ENCODE measurements at places on chromosomes 12 and 14.
A peak's percentile ranks its signal among the peaks of the same experiment; 100 is the strongest.

- DNase-seq: no peak
Observed at GRCh38 chr12:77047341-77048109, 17.8 kb downstream of the E2F7 start.

DNA sequence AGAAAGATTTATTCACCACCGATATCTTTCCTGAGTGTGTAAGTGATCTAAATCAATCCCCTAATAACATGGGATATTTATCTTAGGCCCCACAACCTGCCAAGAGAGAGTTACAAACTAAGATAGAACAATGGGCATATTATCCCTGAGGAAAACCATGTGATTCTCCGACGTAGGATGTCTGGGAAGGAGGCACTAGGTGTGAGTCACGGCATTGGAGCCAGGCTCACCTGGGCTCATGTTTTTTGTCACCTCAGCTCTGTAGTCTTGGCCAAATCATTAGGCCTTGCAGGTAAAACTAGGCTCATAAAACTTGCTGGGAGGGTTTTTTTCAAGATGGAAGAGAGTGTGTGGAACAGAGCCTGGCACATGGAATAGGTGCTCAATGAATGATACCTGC is 129.7 kb upstream of the PLEKHG7 start:
- no peak for DNase-seq

DNA sequence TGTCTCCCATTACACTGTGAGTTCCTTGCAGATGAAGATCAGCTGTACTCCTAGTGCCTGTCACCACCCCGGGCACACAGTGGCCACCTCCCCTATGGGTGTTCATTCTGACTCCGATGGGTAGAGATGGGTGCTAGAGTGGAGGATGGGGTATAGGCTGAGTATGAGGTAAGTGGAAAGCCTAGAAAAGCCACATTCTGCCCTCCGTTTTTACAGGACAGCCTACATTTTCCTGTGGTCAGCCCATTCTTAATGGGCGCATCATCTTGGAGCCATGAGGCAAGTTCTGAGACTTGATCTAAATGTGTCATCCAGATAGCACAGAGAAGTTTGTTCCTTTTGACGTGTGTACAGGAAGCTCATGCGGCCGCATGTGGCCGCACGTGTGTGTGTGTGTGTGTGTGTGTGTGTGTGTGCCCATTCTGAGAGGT is 166.7 kb upstream of the HIF1A start:
- DNase-seq: no peak

GRCh38 chr14:91315844-91316267 is 71.4 kb upstream of the GPR68 start:
- peak; percentile 44 for DNase-seq

- DNase-seq: no peak
Observed at GRCh38 chr12:111444925-111445725, 39.4 kb downstream of the SH2B3 start.

- DNase-seq: no peak
Observed at GRCh38 chr12:92503029-92503931, 199.5 kb upstream of the PLEKHG7 start.

GRCh38 chr12:68480526-68480925 is 130.2 kb upstream of the RAP1B start:
- no peak for DNase-seq

- no peak for DNase-seq
Observed at GRCh38 chr14:105272623-105273022, 24.3 kb downstream of the BTBD6 start.

DNA sequence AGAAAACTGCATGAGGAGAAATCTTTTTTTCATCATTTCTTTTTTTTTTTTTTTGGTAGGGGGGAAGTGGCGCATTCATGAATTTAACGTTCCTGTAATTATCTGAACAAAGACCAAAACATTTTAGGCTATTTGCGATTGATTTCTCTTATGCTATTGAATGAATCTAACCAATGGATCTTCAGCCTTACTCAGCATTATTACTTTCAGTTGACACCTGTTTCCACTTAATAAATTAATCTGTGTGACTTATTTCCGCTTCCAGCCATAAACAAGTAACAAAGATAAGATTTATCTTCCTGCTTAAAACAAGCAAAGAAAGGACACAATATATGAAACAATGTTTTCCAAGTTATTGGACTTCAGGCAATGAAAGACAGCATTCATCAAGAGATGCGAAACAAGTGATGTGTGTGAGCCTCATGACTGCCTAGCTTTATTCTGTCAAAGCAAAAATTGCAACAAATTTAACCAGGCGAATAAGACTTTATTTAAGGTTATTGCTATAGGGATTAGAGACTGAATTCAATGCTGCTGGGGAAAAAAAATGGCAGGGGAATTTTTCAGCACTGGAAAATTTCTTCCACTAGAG is 1026.9 kb downstream of the LRFN5 start:
- DNase-seq: no peak

- no peak for DNase-seq
Observed at GRCh38 chr14:92973261-92973797, 50.4 kb downstream of the CHGA start.

- no peak for DNase-seq
Observed at GRCh38 chr14:22422238-22422637, 166.8 kb downstream of the DAD1 start.

DNA sequence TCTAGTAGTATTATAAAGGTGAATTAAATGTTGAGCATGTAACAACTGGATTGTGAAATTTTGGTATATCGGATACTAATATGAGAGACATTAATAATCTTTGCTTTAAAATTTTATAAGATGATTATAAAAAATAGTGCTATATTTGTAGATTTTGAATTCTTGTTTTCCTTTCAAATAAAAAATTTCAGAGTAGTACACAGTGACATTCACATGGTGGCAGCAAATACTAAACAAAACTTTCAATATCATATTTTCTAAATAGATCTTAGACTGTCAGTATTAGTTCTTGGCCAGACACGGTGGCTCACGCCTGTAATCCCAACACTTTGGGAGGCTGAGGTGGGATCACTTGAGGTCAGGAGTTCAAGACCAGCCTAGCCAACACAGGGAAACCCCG is 166.0 kb downstream of the NAV3 start:
- DNase-seq: no peak

GRCh38 chr14:104735830-104736642 is 12.0 kb downstream of the ADSS1 start:
- DNase-seq: no peak

DNA sequence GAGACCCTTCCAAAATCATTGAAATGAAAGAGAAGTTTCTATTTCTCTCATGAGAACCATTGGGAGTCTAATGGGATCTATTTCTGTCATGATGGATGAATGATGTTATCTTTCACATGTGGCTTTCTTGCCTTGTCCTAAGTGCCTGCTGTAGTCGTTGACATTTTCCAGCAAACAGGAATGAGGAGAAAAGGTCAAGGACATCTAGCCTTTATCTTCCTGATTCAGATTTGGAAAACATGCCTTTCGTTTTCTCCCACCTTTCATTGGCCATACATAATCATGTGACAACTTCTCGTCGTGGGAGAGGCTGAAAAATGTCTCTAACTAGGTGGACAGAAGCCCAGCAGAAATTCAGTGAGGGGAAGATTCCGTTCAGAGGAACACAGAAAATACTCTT is 94.5 kb downstream of the PCNX1 start:
- no peak for DNase-seq

- no peak for DNase-seq
Observed at GRCh38 chr12:63929426-63929825, 84.9 kb downstream of the SRGAP1 start.

DNA sequence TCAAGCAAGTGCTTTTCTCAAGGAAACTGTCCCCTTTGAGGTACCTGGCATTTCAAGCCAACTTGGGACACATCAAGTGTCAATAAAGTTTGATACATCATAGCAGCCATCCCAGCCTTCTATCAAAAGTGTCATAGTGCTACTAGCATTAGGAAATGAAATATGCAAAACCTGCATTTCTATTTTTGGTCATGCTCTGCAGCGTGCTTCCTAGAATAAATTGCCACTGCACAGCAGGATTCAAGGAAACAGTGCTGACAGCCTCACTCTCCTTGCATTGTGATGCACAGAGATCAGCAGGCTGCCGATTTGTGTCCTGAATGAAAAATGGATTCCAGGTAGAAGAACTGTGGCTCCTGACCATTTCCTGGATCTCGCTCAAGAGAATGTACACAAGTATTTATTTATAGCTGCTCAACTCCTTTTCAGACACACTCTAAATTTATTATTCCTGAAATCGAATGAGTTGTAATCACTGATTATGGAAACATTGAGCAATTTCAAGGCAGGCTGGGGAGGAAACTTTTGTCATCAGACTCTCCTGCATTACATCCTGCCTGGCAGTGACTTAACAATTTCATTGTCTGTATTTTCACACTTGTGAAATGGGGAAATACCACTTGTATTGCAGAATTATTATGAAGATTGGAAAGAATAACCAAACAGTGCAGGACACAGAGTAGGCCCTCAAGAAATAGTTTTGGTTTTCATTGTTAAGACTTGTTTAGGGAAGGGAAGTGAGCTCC is 120.9 kb downstream of the SLC38A6 start:
- no peak for DNase-seq

GRCh38 chr12:102376181-102376747 is 104.1 kb downstream of the IGF1 start:
- DNase-seq: no peak

- no peak for DNase-seq
Observed at GRCh38 chr12:59657266-59657665, 61.4 kb downstream of the SLC16A7 start.

DNA sequence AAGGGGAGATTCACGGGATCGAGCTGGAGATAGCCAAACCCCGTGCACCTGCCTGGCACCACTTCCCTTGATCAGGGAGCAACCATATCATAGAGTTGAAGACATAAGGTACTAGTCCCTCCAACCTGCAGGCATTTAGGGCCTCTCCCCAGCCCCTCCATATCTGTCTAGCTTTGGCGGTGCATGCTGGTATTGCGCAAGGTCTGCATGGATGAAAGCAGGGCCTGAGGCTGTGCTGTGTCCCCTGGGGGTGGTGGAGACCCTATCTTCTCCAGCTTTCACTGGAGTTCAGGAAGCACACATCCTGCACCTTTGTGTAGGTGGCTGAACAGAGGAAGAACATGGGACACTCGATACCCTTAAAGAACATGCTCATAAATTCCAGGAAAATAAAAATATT is 46.9 kb downstream of the KCTD10 start:
- no peak for DNase-seq

- no peak for DNase-seq
Observed at GRCh38 chr12:68620519-68621471, 10.1 kb downstream of the RAP1B start.

GRCh38 chr12:113071135-113072112 is 14.9 kb downstream of the DTX1 start:
- no peak for DNase-seq

DNA sequence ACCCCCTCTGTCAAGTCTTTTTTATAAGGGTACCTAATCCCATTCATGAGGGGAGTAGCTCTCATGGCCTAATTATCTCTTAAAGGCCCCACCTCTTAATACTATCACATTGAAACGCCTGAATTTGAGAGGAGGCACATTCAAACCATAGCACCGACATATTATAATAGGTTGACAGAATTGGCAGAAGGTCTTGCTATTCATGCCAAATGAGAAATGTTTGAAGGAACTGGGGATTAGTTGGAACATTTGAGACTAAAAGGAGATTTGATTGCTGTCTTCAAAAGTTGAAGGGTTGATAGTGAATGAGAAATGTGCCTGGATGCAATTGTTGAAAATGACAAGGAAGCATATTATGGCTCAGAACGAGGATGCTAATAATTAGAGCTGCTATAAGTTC is 331.1 kb downstream of the ATP23 start:
- no peak for DNase-seq

DNA sequence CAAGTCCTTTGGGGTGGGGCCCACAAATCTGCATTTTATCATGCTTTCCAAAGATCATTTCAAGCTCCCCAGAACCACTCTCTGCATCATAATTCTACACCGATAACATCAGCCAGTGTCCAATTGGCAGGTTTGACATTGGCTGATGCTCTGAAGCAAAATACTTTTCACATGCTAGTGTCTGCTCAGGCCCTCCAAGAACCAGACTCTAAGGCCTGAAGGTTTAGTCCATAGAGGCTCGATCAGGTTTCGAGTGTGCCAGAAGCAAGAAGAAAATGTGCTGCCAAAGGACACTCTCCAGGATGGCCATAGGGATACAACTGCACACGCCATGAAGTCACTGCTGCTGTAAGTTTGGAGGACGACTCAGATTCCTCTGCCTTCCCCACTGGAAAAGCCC is 280.3 kb downstream of the KSR2 start:
- no peak for DNase-seq

GRCh38 chr14:50003213-50004021 is 110.5 kb downstream of the ARF6 start:
- peak; percentile 54 for DNase-seq

DNA sequence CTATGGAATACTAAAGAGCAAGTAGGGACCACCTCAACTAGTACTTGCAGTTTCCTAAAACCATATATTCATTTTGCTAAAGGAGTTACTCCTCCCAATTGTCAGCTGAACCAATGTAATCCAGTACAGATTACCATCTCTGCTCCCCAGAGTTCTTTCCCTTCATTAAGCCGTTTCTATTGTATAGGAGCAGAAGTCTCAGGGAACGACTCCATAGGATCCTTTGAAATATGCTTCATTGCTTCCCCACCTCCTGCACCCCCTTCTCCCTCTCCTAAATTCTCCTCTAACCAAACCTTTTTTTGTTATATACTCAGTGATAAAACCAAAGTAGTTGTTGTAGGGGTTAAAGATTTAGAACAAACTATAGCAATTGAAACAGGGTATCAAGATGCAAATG is 30.7 kb upstream of the LALBA start:
- no peak for DNase-seq

DNA sequence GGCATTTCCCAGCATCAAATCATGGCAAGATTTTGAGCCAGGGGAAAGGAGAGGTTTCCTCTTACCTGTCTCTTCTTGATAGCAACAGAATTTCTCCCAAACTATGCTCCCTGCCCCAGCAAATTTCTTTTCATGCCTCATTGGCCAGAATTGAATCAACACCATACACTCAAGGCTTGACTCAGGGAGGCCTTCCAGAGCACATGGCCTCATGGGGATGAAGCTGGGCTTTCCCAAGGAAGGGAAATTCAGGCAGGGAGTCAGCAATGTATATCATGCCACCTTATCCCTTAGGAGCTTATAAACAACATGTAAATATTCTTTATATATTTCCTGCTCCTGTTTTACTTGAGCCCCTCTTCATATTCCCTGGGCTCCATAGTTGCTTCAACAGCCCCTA is 62.1 kb downstream of the ARF6 start:
- DNase-seq: no peak

- no peak for DNase-seq
Observed at GRCh38 chr12:105954951-105955931, 183.5 kb downstream of the NUAK1 start.

GRCh38 chr12:94690198-94690771 is 39.9 kb upstream of the TMCC3 start:
- DNase-seq: no peak

GRCh38 chr12:15453613-15454012 is 131.3 kb downstream of the PTPRO start:
- no peak for DNase-seq

Measured in stimulated activated CD8-positive, alpha-beta memory T cell treated with anti-CD3 and anti-CD28 coated beads, Interleukin-7, amount 100 ng/mL, for 1 hour (primary cell).